ENCODE measurements at places on chromosomes 1 and 21.

DNA sequence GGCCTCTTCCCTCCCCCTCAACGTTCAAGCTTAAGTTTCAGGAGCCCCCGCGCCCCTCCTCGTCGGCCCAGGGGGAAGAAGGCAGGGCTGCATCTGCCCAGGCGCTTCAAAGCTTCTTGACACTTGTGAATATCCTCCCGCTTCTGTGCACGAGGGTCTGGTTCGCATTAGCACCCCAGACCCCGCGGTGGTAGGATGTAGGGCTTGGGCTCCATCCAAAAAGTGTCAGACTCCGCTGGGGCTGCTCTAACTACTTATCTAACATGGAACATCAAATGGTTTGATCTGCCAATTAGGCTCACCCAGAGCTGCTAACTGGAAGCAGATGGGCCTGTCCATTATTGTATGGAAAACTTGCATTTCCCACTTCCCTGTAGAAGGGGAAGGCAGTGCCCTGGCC, 28.9 kb downstream of the TAS1R2 start:
- no peak for DNase-seq

- no peak for DNase-seq
These were observed 58.5 kb downstream of the UMODL1 start for GRCh38 chr21:42129300-42130266.

- no peak for DNase-seq
These were observed 41.8 kb downstream of the PTAFR start for GRCh38 chr1:28134651-28135207.

GRCh38 chr1:244406337-244406736, 45.4 kb downstream of the ADSS2 start:
- DNase-seq, result no peak

DNA sequence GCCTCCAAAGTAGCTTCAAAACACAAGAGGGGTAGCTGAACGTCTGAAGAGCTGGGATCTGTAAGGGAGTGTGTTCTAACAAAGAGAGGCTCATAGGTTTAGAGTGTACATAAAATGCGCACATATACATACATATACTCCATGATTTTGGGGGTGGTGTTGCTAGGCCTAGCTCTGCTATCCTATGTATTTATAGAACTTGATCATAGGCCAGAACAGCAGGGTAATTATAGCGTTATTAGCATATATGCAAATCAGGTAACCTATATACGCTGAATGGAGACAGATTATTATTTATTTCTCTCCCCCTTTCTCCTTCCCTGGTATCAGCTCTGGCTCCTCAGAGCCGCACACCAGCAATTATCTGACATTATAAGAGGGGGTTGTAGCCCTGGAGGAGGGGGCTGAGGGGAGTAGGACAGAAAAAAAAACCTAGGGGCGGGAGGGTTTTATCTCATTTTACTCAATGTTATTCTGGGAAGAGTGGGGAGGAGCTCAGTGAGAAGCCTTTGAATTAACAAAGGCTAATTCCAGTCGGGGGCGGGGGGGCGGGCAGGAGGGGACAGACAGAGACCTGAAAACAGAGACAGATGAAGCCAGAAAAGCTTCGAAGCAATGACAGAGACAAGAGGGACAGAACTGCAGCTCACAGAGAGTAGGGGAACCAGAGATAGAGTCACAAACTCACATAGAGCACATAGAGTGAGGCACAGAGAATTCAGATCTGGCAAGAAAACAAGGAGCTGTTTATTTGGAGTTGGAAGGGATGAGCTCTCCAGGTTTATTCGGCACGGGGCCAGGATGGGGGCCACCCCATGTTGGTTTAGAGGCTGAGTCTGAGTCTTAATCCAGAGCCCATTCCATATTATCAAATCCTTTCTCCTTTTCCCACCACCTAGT, 63.0 kb downstream of the RHBG start:
- DNase-seq, result peak; percentile 63

Measured in NCI-H82 (cell line).